ENCODE measurements at places on chromosomes 13 and 19.
A peak's percentile ranks its signal among the peaks of the same experiment; 100 is the strongest.

DNA sequence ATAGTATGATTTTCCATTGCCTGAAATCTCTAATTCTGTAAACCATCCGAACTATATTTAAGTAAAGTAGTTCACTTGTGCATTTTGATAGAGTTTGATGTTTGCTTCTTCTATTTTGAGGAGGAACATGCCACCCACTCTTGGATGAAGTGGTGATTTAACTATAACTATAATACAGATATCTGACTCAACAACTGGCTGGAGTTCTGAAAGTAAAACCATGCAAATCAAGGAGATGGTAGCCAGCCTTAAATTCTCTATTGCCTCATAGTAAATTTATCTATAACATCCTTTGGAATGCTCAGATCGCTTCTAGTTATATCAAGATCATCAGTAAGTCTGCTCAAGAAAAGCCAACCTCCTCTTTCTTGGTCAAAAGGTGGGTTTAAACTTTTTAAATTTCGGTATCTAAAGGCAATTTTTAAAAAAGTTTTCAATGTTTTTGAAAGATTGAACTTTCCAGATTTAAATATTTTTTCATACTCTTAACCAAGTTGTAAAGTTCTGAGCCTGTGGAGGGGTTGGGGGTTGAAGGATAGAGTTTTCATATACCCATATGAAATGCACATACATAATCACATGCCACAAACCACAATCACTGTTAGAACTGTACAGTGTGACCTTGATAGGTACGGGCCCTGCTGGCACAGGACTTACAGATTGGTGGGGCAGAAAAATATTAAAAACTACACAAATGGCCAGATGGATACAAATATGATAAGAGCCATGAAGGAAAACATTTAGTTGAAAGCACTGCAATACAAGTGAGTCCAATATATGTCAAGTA, 90.5 kb upstream of the RFC3 start:
- no peak for DNase-seq

DNA sequence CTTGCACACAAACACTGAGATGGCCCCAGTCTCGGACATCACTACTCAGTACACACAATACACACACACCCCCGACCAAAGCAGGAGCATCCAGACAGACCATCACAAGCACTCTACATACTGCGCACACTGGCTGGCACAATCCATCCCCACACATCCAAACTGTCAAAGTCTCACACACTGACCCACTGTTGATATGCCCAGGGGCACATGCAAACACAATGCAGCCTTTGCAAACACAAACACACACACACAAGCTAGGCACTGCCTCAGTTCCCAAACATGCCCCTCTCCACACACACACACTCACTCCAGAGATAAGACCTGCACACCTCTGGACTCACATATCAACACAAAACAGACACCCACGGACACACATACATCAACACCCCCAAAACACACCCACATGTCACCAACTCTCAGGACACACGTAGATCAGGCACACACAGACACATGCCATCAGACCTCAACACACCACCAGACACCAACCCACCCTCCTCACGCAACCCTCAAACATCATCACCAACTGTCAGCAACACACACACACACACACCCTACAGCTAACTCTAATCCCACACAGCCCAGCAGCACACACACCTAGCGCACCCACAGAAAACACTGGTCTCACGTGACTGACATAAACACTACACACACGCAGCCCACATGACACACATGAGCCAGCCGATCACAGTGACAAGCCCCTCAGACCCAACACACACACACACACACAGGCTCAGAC, 1.9 kb downstream of the BBC3 start:
- DNase-seq, result no peak

DNA sequence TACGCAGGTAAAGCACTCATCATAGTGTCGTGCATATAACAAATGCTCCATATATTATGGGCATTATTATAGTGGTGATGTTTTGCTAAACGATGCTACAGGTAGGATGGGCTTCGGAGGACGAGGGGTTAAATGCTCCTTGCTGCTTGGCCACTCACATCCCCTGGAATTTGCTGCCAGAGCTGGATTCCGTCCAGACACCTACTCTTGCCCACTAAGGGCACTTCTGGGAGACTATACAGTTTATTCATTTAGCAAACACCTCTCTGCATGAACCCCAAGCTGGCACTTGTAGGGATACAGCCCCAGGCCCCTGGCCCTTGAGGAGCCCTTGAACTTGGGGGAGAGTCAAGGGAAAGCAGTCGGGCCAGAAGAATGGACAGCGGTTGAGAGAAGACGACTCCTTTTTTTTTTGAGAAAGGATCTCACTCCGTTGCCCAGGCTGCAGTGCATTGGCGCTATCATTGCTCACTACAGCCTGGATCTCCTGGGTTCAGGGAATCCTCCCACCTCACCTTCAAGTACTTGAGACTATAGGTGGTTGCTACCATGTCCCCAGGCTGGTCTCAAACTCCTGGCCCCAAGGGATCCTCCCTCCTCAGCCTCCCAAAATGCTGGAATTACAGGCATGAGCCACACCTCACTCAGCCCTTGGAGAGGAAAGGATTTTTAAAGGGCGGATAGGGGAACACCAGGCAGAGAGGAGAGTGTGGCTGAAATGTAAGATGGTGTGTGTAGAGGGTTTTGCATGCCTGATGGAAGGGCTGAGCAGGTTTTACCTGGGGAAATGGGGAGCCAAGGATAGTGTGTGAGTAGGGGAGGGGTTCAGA, 1.1 kb upstream of the MRPL34 start:
- DNase-seq, result no peak

- DNase-seq, result no peak
Observed at GRCh38 chr19:13788991-13789390, 6.3 kb upstream of the ZSWIM4 start.

DNA sequence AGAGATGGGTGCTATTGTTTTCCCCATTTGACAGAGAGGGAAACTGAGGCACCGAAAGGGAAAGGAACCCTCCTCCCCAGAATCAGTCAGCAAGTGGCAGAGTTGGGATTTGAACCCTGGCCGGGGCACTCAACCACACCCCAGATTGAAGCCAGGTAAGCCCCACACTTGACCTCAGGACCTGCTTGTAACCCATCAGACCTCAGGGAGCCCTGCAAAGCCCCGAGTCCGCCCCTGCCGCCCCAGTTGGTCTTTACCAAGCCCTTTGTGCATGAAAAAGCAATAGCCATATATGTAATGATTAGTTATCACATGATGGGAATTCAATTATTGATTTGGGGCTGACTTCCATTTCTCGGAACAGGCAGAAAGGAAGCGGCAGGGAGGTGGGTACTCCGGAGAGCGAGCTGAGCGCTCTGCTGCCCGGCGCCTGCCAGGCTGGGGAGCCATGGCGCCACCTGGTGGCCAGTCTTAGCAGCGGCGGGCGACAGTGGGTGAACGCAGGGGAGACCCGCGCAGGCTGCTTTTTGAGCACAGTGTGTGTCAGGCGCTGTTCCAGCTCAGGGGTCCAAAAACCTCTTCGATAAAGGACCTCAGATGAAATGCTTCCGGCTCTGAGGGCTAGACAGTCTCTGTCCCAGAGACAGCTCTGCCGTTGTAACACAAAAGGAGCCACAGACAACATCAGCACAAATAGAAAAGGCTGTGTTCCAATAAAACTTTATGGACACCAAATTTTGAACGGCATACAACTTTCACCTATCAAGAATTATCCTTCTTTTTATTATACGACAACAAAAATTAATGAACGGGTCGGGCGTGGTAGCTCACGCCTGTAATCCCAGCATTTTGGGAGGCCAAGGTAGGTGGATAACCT, 82.9 kb upstream of the CACNA1A start:
- DNase-seq, result peak; percentile 36

Data from H1 (cell line).